ENCODE measurements at places on chromosomes 12 and 14. TPM values are rescaled to one million over a fixed set of nuclear protein-coding genes. Genes with fewer than 3 reads are reported as not detected.

The SOAT2 gene
- total RNA-seq, result 0.07 TPM

The SPIC gene
- total RNA-seq, result not detected

DNA sequence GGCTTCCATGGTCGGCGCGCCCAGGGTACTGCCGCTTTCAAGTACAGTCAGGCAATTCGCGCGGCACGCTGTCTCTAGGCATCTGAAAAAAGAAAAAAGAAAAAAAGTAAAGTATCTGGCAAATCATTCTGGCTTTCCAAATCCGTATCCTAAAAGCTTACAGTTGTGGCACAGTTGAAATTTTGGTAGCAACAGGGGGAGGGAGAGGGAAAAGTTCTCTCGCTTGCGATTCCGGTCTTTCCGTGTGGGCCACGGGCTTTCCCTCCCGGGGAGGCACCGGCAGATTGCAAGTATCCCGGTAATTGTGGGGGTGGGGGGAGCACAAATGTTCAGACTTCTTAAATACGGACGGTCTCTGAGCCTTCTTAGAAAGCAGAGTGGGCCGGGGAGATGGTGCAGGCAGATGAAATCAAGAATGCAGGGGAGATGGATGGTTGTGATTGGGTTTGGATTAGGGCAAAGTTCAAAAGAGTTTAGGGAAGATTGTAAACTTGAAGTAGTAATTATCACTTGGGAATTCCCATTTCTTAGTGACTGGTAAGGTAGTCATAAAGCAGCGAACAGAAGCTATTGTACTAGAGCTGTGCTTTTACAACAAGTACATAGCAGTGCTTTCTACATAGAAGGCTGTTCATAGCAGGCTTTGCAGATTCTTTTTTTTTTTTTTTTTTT lies 1.2 kb downstream of the SOCS2 start:
- peak; percentile 62 for DNase-seq

The FOXM1 gene
- total RNA-seq, result 88.6 TPM

The LRP1-AS gene
- total RNA-seq, result not detected

DNA sequence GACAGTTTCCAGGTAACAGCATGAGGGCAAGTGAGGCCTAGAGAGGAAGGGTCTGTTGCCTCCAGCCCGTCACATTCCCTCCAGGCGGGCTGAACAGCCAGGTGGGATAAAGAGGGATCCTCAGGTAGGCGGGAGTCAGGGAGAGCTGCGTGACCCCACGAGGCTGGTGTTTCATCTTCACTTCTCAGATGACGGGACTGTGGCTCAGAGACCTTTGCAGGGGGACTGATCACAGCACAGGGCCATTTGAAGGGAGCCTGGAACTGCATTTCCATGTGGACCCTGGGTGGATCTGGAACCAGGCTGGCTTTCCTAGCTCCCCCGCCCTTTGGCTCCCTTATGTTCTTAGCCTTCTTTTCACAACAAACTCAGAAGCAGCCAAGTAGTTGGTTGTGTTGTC lies 37.4 kb downstream of the SH2B3 start:
- no peak for DNase-seq

DNA sequence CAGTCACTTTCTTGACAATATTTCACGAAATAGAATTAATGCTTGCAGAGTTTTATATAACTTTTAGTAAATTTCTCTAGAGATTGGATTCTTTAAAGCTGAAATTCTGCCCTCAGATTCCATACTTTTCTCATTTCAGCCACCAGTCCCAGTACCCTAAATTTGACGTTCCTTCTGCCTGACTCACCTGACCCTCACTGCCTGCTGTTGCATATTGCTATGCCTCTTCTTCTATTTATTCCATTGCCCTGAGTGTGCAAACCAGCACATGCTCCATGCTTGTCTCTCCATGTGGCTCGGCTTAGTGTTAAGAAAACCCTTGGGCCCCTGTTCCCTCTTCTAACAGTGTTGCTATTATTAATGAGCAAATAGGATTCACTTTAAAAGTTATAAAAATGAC lies 533.3 kb downstream of the LRFN5 start:
- DNase-seq, result peak; percentile 40

The ACSM4 gene
- total RNA-seq, result not detected

- DNase-seq, result no peak
Measured at GRCh38 chr12:56983386-56983785, 23.0 kb downstream of the ZBTB39 start.

The PAPLN gene
- total RNA-seq, result 0.35 TPM

The CCDC184 gene
- total RNA-seq, result not detected

GRCh38 chr12:124277394-124278241 lies 17.3 kb upstream of the RFLNA start:
- DNase-seq, result no peak

DNA sequence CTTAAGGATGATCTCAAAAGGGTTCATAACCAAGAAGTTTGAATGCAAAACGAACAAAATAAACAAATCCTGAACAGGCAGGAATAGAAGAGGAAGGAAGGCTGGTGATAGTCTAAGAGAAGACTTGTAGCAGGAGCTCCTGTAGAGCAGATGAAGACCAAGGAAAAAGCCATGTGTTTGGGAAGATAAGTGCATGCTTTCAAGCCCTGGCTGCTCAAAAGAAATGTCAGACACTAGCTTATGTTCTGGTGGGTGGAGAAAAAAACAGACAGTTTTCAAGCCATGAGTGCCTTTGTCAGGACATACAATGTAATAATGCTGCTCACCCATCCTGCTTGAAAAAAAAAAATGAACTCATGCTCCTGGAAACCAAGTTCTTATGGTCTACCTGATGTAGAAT lies 27.4 kb downstream of the TAOK3 start:
- no peak for DNase-seq

The ABCC9 gene
- 0.23 TPM for total RNA-seq

The ANKRD33 gene
- not detected for total RNA-seq

The NKX2-1 gene
- total RNA-seq, result not detected

DNA sequence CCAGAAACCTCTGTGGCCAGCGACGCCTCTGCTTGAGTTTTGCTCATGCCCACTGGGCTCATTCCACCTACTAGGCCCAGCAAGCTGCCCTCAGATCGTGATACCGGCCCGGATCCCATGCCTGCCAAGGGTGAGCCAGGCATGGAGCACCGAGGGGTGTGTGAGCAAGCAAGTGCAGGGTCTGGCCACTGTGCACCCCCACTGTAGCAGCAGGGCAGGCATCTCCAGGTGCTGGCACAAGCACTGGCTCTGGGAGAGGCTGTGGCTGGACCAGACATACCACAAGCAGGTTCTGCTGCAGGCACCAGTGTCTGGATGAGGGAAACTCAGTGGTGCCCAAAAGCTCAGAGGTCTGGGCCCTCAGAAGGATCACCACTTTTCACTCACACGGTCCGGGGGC lies 20.6 kb downstream of the FAM186A start:
- DNase-seq, result no peak

DNA sequence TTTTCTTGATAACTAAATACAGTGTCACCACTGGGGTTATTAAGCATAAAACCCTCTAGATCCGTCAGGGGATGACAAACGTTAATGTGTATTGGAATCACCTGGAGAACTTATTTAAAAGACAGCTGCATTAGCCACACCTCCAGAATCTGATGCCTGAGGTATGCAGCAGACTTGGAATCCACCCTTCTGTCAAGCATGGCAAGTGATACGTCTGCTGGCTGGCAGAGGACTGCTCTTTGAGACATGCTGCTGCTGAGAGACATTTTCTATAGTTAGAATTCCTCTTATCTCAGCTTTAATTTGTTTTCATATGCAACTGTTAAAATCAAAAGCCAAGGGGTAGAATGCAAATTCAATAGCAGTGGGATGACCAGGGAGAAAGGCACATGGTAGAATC lies 496.3 kb downstream of the NELL2 start:
- DNase-seq, result no peak

The ART4 gene
- not detected for total RNA-seq

DNA sequence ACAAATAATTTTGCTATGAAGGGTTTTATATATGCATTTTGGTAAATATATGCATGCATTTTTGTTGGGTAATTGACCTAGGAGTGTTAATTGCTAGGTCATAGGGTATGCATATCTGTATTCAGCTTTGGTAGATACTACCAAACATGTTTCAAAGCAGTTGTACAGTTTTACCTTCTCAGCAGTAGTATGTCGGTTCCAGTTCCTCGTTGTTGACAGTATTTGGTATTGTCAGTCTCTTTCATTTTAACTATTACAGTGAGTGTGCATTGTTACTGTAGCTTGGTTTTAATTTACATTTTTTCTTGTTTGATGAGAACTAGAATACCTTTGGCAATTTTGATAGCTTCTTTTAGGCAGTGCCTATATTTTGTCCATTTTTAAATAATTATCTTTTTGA lies 98.9 kb downstream of the ARID2 start:
- no peak for DNase-seq

DNA sequence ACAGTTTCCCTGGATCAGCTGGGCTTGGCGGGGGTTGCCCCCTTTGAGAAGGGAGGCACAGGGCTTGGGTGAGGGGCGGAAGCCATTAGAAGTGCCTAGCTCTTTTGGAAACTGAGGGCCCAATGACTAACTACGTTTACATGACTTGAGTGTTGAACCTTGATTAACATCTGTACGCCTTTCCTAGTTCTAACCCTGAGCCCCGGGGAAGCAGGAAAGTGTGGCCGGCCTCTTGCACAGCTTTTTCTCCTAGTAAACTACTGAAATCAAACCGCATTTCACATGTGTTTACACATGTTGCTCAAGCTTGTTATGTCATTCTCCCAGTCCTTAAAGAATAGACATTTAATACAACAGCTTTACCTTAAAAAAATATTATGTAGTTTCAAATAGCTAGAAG lies 1356.4 kb upstream of the TMEM132C start:
- no peak for DNase-seq

The TMEM233 gene
- not detected for total RNA-seq

DNA sequence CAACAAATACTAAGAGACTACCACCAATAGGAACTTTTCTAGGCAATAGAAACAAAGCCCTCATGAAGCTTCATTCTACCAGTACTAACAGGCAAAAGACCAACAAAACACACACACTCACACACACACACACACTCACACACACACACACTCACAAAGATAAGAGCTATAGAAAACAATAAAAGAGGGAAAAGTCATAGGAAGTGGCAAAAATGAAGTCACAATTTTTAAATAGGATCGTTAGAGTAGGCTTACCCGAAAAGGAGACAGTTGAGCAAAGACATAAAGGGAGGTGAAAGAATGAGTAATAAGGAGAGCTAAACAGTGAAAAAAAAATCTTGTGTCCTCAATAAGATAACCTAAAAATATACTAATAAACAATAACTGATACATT lies 66.5 kb downstream of the C2CD5 start:
- no peak for DNase-seq

DNA sequence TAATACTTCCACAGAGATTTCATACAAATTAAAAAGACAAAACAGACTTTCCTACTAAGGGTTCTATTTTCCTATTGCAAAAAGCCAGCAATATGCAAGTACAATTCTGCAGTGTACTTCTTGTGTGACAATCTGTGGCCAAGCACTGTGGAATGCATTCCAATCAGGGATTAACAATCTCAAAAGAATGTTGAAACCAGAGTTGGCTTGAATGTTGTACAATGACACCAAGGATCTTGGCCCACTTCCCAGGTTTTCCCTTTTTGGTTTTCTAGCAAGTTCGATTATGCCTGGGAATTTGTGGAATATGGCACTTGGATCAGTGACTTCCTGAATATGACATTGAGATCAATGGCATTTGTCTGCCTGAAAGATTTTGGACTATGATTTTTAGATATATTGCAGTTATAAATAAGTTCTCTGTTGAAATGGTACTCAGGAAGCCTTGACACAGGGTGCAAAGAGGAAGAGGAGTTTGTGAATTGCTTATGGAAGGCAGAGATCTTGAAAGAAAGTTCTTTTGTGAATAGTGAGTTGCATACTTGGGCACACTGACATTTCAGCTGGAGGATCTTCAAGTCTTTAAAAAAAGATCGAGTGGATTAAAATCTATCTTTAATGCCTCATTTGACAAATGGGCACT lies 81.4 kb upstream of the FERMT2 start:
- peak; percentile 96 for DNase-seq

- DNase-seq, result peak; percentile 26
Measured at GRCh38 chr14:50530794-50531365, 1.5 kb downstream of the MAP4K5 start.

DNA sequence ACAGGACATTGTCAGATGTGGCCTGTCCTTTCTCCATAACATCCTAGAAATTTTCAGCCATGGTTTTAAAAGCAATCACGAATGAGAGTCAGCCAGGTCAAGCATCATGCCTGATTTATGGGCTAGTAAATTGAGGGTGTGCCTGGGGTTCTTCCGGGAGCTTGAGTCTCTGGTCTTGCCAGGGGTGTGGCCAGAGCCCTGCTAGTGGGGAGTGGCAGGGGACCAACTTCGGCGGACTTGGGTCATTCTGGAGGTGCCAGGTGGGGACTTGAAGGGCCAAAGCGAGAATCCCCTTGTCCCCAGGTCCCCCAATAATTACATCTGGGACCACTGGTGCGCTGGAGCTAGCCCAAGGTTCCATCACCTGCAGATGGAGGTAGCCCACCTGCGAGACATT lies 5.7 kb downstream of the OTUB2 start:
- peak; percentile 43 for DNase-seq

DNA sequence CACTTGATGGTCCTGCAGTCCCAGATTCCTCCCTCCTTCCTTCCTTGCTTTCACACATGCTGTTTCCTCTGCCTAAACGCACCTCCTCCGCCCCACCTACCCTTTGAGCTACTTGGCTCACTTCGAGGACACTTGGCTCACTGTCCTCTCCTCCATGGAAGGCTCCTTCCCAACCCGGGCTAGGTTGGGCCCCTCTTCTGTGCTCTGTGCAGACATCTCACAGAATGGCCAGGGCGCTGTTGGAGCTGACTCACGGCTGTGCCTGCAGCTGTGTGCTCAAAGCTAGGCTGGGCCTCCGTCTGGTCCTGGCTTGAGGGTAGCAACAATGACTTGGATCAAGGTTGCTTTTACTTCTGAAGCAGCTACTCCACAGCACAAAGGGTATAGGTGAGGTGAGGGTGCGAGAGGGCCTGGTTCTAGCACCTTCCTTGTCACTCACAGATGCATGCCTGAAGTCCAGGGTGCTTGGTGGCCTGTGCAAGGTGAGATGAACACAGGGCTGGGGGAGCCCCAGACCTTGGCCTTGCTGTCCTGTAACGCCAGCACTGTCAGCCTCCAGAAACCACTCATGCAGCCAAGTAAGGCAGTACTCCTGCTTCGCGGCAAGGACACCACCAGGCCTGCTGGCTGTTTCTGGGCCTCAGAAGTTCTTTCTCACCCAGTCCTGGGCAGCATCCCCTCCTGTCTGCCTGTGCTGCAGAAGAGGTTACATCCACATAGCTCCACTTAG lies 61.8 kb downstream of the GALNT16 start:
- DNase-seq, result peak; percentile 26

DNA sequence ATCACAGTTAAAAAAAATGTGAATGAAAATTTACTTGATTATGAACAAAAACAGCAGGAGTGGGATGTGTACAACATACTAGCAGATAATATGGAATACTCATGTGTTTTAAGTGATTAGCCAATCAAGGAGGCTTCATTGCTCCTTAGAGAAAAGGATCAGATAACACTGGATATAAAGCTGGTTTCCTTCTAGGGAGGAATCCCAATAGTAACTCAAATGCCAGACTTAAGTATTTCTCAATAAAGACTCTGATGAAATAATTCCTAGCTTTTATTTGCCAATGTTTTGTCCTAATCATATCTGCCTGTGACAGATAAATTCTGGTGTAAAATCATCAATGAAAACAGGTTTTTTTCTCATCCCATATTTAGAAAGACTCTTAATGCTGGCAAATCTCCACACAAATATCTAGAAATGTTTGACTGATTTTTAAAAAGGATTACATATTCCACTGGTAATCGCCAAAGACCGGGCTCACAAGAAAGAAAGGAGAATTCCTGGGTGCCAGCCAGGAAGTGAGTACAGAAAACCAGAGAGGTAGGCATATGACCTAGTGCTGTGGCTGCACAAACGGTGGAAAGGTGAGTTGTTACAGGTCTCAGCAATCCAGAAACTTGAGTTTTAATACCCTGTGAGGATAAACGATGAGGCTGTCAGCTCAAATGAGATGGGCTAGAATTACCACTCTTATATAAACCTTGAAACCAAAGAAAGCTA lies 108.6 kb upstream of the TTC7B start:
- no peak for DNase-seq

The ZNF384 gene
- total RNA-seq, result 19.6 TPM

Measured in PC-3 (cell line).